ENCODE measurements at places on chromosomes 12 and 14. TPM values are rescaled to one million over a fixed set of nuclear protein-coding genes. Genes with fewer than 3 reads are reported as not detected.

- no peaks in the 10 kb centered on the region for H3K36me3 ChIP-seq
- no peaks in the 10 kb centered on the region for H3K4me1 ChIP-seq
- no peak overlapping the region for H3K4me3 ChIP-seq
- H3K27me3 ChIP-seq, result no peaks in the 10 kb centered on the region
Observed at GRCh38 chr12:64836856-64837255, 12.4 kb downstream of the TBC1D30 start.

Gene SYCP3
- not detected for total RNA-seq

Gene HVCN1
- 11.9 TPM for total RNA-seq

Gene KRT75
- not detected for total RNA-seq

DNA sequence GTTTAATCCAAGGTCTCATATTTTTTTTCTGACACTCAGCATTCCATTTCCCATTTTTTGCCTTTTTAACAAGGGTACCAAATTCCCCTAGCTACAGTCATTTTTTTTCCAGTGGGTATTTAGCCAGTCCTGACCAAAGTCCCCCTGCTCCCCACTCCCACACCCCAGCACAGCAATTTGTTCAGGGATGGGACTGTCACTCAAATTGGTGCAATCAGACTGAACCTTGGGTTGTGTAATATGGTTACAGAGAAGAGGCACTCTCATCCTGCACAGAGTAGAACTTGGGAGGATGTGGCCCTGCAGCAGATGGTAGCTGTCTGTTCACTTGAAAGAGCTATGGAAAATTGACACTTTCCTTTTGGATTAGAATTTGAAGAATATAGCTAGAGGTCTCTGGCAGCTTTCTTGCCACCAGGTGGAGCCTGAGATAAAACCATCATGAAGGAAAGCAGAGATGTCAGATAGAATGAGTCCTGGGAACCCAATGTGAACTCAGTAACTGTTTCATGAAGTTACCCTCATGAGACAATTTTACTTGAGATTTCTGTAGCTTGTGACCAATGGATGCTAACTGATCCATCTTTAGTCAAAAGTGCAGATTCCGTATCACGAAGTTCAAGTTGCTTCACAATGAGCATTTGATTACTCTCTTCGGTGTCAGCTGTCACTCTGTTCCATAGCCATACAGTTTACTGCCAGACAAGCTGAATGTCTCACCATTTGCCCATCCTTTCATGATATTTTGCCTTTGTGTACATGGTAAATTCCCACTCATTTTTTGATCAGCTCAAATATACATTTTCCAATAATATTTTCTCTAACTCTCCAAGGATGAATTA is 394.0 kb upstream of the SYT1 start:
- H3K36me3 ChIP-seq, result no peaks in the 10 kb centered on the region
- peak; percentile 34 for DNase-seq
- H3K27me3 ChIP-seq, result no peaks in the 10 kb centered on the region
- H3K4me1 ChIP-seq, result peaks cover 6% of the 10 kb centered on the region
- no peak overlapping the region for H3K27ac ChIP-seq

Gene RND1
- total RNA-seq, result 1.0 TPM

- peaks cover 11% of the 10 kb centered on the region for H3K4me1 ChIP-seq
- H3K4me3 ChIP-seq, result no peak overlapping the region
- no peak for DNase-seq
- no peaks in the 10 kb centered on the region for H3K36me3 ChIP-seq
- no peak overlapping the region for H3K27ac ChIP-seq
Observed at GRCh38 chr14:104357689-104358527, 219.5 kb downstream of the KIF26A start.

- H3K27me3 ChIP-seq, result peaks cover 1% of the 10 kb centered on the region
- H3K27ac ChIP-seq, result no peak overlapping the region
- DNase-seq, result peak; percentile 65
- H3K36me3 ChIP-seq, result no peaks in the 10 kb centered on the region
Observed at GRCh38 chr12:21527451-21528180, 1.5 kb downstream of the SPX start.

Gene KRT79
- total RNA-seq, result not detected

DNA sequence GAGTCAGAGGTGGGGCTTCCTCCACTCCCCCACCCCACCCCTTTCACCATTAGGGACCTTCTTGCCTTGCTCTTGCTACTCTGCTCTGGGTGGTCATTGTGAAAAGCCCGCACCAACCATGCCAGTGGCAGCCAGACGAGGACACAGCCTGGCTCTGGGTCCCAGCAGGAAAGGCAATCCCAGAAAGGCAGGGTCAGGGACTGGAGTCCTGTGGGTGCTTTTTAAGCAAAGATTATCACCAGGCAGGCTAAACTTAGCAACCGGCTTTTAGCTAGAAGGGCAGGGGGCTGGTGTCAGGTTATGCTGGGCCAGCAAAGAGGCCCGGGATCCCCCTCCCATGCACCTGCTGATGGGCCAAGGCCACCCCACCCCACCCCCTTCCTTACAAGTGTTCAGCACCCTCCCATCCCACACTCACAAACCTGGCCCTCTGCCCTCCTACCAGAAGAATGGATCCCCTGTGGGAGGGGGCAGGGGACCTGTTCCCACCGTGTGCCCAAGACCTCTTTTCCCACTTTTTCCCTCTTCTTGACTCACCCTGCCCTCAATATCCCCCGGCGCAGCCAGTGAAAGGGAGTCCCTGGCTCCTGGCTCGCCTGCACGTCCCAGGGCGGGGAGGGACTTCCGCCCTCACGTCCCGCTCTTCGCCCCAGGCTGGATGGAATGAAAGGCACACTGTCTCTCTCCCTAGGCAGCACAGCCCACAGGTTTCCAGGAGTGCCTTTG is 1.2 kb upstream of the GAPDH start:
- peak overlapping the region; percentile 83 for H3K4me3 ChIP-seq
- peaks cover 29% of the 10 kb centered on the region for H3K4me1 ChIP-seq
- DNase-seq, result peak; percentile 48
- peak overlapping the region; percentile 81 for H3K27ac ChIP-seq
- H3K27me3 ChIP-seq, result peaks cover 30% of the 10 kb centered on the region
- peaks cover 24% of the 10 kb centered on the region for H3K36me3 ChIP-seq

DNA sequence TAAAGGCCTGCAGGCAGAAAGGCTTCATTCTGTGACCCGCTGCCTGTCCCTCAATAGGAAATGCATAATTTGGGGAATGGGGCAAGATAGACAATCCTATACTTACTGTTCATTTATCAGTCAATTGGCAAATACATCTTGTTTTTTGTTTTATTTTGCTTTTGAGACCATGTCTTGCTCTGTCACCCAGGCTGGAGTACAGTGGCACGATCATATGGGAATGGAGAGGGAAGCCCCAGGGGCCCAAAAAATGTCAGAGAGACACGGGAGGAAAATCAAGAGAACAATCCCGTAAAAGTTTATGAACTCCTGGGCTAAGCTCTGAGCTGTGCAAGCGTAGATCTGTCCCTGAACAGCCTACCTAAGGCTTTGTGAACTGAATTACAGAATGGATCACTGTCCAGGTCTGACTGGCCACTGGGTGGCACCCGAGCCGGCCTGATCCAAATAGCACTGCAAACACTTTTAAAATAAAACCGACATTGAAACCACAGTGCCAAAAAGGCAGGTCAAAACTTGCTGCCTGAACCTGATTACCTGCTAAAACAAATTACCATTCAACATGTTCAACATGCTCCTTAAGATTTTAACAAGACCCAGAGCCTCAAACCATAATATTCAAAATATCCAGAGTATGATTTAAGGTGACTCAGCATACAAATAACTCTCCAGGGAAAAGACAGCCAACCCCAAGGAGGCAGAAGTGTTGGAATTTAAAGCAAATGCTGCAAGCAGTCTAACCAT is 11.8 kb downstream of the COPS7A start:
- H3K4me1 ChIP-seq, result no peaks in the 10 kb centered on the region
- H3K4me3 ChIP-seq, result no peak overlapping the region
- no peak overlapping the region for H3K27ac ChIP-seq

DNA sequence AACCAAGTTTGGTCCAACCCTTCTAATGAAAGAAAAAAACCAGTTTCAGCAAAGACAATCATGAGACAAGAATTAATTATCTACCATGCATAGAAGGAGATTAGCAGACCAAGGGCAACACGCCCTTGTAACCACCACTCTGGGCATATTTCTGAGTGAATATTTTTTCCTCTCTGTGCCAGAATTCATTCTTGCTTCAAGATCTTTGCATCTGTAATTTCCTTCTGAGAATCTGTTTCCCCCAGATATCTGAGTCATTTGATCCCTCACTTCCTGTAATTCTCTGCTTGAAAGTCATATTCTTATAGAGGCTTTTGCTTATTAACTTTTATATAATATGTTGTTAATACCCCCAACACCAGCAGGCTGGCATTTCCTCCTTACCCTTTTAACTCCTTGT is 243.7 kb downstream of the SLC16A7 start:
- DNase-seq, result no peak
- peaks cover 23% of the 10 kb centered on the region for H3K4me1 ChIP-seq
- H3K4me3 ChIP-seq, result no peak overlapping the region

- DNase-seq, result peak; percentile 17
- H3K36me3 ChIP-seq, result no peaks in the 10 kb centered on the region
- peak overlapping the region; percentile 89 for H3K4me3 ChIP-seq
- peaks cover 17% of the 10 kb centered on the region for H3K27me3 ChIP-seq
Observed at GRCh38 chr14:102777711-102778337, 575 bp downstream of the TRAF3 start.

GRCh38 chr14:36948157-36948859 is 224.1 kb downstream of the SLC25A21 start:
- no peak for DNase-seq
- no peak overlapping the region for H3K27ac ChIP-seq
- H3K27me3 ChIP-seq, result no peaks in the 10 kb centered on the region
- no peak overlapping the region for H3K4me3 ChIP-seq

DNA sequence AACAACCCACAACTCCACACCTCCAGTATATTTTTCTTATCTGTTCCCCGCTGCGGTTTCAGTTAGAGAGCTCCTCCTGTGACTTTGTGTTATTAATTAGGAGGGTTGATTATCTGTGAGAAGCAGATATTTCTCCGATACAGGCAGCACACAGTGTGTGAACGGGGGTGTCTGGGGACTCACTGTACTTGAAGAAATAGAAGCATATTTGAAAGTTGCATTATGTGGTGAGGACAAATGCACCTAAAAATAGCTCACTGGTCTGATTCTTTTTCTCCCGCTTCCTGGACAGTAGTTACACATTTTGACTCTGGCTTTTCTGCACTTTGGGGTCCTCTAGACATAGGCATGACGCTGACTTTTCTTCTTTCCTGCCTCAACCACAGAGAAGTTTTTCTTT is 277.7 kb downstream of the VRK1 start:
- no peak for DNase-seq
- no peaks in the 10 kb centered on the region for H3K4me1 ChIP-seq
- no peak overlapping the region for H3K27ac ChIP-seq
- H3K36me3 ChIP-seq, result no peaks in the 10 kb centered on the region

- DNase-seq, result no peak
- peaks cover 5% of the 10 kb centered on the region for H3K4me1 ChIP-seq
- H3K4me3 ChIP-seq, result no peak overlapping the region
- H3K27ac ChIP-seq, result no peak overlapping the region
- no peaks in the 10 kb centered on the region for H3K27me3 ChIP-seq
Observed at GRCh38 chr12:39830171-39830570, 210.6 kb upstream of the ABCD2 start.

DNA sequence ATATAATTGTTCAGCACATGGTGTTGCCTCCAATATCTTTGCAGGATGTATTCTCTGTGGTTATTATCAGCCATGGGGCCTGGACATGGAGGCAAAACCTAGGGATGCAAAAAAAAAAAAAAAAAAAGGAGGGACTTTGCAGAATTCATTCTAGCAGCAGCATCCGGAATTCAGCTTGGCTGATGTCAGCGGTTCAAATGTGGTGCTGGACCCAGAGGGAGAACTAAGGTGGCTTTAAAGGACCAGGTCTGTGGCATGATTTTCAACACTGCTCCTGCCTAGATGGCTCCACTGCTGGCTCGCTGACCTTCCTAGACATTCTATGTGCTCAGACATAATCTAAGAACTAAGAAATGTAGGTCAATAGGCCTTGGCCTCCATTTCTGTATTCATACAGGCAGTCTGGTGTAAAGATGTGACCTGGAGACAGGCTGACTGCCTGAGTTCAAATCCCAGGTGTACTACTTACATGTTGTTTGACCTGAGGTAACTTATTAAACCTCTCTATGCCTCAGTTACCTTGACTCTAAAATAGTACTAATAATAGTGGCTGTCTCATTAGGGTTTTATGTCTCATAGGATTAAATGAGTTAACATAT is 108.6 kb downstream of the PPM1A start:
- peaks cover 2% of the 10 kb centered on the region for H3K4me1 ChIP-seq
- no peak for DNase-seq
- H3K27ac ChIP-seq, result no peak overlapping the region
- no peak overlapping the region for H3K4me3 ChIP-seq
- H3K27me3 ChIP-seq, result no peaks in the 10 kb centered on the region

- no peak for DNase-seq
- H3K27ac ChIP-seq, result no peak overlapping the region
- no peaks in the 10 kb centered on the region for H3K36me3 ChIP-seq
- H3K4me1 ChIP-seq, result no peaks in the 10 kb centered on the region
Observed at GRCh38 chr12:84043355-84043754, 869.2 kb downstream of the SLC6A15 start.

DNA sequence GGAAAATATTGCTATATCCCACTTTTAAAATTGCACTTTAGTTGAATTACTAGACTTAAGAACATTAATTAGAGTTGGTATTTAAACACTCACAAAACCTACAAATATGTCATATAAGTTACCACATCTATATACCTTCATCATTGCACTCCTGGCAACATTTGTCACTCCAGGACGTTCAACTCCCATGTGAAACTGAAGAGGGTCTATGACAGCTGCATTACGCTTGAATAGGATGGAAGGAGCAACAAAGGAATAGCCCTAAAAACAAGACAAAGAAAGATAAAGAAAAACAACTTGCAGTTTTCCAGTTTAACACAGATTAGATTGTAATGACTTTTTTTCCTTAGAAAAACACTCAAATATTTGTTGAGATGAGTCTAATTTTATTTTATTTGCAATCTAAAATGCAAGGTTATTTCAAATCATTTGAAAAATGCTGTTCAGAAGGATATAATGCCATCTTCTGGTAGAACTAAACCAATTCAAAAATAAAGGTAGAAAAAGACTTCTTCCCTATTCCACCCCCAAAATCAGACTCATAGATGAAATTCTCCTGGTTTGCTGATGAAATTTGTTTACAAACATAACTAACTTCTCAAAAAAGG is 84.3 kb upstream of the TTC7B start:
- peaks cover 3% of the 10 kb centered on the region for H3K4me1 ChIP-seq
- peaks cover 9% of the 10 kb centered on the region for H3K36me3 ChIP-seq
- DNase-seq, result no peak
- H3K27ac ChIP-seq, result no peak overlapping the region

Gene TSPAN19
- total RNA-seq, result 0.59 TPM

Gene METTL1
- 10.6 TPM for total RNA-seq
